ENCODE measurements at places on chromosomes 2 and 18.

DNA sequence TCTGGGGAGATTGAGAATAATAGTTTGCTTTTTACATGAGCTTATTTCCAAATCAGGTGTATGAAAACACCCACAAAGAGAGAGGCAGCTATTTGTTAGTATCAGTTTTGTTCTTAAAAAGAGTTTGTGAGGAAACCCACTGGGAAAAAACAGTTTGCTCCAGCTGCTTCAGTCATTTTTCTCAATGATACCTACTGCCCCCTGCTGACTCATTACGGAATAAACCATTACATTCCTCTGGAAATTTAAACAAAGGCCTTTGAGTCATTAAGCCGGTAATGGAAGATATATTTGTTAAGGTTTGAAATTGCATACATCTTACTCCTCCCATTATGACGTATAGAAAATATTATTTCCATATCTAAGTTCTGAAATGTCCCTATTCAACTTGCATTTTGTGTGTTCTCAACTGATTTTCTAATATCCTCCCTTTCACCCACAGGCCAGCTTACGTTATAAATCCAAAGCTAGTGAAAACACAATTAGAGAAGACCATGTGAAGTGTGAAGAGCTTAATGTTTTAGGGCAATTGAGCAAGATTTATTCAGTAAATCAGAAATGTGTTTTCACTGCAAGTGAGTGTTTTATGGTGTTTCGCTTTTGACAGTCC, 761.6 kb downstream of the DSC3 start:
- DNase-seq, result peak; percentile 37

GRCh38 chr2:9297807-9298206, 91.2 kb downstream of the ASAP2 start:
- DNase-seq, result no peak

DNA sequence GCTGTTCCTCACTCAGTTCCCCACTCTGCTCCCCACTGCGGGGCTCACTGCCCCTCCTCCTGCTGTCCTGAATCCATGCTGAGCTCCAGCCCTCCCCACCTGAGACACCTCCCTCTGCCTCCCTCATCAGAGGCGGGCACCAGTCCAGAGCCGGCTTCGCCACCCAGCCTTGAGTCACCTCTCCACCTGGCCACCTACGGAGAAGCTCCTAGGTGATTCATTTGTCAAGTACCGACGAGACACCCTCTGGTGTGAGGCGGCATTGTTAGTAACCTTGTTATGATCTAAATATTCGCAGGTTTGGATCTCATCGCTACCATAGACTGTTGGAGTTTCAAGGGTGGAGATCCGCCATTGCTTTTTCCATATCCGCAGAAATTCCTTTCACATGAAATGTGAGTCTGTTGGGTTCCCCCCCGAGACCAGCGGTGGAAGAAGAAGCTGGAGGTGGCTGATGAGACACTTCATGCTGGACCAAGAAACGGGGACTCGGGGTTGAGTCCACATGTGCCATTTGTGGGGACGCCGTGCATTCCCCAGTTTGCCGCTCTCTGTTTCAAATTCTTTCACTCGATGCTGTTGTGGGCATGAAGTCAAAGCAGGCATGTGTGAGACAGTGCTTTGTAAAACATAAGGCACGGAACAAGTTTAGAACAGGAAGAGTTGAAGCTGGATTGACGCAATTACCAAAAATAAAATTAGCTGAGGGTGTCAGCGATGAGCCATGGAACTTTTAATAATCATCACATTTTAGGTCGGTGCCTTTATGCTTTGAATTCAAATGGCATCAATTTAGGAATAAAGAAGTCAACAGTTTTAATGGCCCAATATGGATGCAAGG, 259.8 kb upstream of the HDAC4 start:
- no peak for DNase-seq

DNA sequence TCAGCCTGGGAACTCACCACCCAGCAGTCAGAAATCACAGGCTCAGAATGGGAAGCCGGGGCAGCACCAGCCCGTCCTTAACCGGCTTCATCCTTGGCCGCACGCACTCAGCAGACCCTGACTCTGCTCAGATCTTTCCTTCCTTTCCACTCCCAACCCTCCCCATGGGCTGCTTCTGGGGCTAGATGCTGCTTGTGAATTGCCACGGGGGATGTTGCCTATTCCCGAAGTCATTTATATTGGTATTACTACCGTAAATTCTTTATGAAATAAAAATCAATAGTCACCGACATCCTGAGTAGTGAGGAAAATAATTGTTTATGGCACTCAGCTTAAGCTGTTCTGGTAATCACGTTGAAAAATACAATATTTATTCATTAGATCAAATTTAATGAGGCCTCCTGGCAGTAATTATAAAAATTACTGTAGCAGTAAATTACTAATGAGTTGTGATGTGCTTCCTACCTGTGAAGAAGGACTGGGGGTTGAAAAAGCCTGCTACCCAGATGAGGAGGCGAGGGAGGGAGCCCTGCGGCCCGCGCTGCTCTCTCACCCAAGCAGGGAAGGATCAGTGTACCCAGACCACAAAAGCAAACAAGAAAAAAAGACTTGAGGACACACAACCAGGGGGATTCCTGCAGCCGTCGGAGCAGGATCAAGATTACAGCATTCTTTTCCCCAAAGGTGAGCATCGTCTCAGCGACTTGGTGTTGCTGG, 31.5 kb downstream of the CDCA7 start:
- no peak for DNase-seq

- DNase-seq, result no peak
Observed at GRCh38 chr2:17401096-17401495, 117.1 kb downstream of the RAD51AP2 start.

- DNase-seq, result peak; percentile 50
Observed at GRCh38 chr2:196170606-196171247, 651 bp downstream of the STK17B start.

GRCh38 chr18:76396792-76397191, 98.2 kb downstream of the ZNF516 start:
- DNase-seq, result no peak

DNA sequence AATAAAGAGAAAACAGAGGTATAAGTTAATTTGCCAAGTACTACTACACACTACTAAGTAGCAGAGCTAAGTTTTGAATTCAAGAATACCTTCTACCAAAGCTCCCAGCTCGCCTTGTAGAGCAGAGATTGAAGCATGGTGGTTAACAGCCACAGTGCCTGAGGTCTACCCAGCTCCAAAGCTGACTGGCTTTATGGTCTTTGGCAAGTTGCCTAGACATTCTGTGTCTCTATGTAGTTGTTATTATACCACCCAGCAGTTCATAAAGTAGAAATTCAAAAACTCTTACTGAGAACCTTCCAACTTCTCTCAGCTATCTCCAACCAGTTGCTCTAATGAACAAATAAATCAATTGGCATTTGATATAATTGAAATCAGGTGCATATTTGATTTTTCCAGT, 87.8 kb downstream of the PDE11A start:
- DNase-seq, result no peak

- no peak for DNase-seq
Observed at GRCh38 chr18:32934201-32934600, 161.4 kb upstream of the KLHL14 start.

Data from HS-5 (cell line).